Caco-2 (cell line): ENCODE measurements at places on chromosomes 11 and 22. TPM values are rescaled to one million over a fixed set of nuclear protein-coding genes. Genes with fewer than 3 reads are reported as not detected.

TMEM191C gene
- total RNA-seq: 7.5 and 8.5 TPM in 2 replicates

NAALAD2 gene
- 139 and 142 TPM in 2 replicates for total RNA-seq

DNA sequence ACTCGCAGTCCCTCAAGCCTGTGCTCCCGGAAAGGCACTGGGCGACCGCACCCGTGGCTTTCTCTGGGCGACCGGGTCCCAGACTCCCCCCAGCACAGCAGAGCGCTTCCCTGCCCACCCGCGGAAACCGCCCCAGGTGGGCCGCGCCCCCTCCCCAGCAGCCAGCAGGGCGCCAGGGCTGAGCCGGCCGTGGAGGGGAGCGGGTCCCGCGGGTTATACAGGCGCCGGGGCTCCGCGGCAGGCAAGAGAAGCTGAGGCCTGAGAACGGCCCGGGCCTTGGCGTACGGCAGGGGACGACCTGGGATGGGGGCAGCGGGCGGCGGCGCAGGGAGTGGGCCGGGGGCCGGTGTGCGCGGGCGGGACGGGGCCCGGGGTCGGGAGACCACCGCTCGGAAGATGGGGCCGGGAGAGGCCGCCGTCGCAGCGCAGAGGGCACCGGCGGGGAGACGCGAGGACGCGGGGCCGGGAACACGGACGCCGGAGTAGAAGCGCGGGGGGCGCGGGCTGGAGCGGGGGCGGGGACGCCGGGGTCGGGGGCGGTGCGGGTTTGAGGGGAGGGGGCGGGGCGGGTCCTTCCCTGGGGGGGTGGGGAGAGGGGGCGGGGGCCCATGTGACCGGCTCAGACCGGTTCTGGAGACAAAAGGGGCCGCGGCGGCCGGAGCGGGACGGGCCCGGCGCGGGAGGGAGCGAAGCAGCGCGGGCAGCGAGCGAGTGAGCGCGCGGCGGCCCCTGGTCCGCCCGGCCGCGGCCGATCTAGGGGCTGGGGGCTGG, at the start of gene MDK:
Gene MDK (plus strand): TSS at position 622 of the 771 bp plus-strand sequence. CDS start 389 bp downstream, outside the sequence.
- DNase-seq: peak; percentile 79

GRCh38 chr11:73340164-73340563, 32.1 kb downstream of the ARHGEF17 start:
- no peak for DNase-seq

DNA sequence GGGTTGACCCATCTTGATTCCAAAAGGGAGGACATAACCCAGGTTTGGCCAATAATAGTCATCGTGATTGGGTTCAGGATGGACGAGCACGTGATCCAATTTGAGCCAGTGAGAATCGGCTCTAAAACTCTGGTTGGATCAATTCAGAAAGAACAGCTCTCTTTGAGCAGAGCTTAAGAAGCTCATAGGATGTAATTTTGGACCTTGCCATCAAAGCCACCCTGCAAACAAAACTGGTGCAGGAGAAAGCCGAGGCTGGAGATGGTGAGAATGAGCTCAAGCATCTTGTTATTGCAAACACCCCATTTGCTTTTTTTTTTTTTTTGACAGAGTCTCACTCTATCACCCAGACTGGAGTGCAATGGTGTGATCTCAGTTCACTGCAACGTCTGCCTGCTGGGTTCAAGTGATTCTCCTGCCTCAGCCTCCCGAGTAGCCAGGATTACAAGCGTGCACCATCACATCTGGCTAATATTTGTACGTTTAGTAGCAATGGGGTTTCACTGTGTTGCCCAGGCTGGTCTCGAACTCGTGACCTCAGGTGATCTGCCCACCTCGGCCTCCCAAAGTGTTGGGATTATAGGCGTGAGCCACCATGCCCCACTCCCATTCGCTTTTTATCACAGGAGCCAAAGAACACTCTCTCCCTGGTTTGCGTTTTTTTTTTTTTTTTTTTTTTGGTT, 13.8 kb upstream of the MIAT start:
- DNase-seq: no peak

DNA sequence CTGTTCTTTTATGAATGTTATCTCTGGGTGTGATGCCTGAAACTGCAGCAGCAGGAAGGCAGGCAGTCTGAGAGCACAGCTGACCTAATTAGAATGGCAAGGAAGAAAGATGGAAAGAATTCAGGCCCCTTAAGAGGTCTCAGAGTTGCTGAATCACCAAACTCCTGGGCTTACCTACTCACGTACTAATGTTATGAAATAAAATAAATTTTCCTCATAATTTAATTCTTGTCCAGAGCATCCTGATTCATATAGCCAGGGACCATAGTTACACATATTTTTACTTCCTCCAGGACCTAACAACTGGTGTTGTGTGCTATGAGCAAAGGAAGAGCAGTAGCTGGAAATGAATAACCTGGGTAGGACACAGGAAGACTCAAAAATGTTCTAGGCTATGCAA, 41.9 kb downstream of the SNX19 start:
- no peak for DNase-seq

DNA sequence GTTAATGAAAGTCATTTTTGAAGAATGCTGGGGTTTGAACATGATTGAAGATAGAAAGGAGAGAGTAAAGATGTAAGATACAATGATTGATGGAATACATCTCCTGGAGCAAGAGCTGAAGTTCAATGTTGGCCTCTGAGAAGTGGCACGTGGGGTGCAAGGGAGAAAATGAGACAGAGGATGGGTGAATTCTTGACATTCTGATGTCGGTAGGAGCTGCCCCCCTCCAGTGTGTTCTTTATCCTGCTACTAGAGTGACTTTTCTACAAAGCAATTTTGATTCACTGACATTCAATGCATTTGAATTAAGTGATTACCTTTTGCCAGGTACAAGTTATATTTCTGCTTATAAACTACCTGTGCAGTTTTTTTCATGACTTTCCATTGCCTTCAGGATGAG, 159.0 kb upstream of the MTMR2 start:
- DNase-seq: no peak

MUC5AC gene
- total RNA-seq: 0.25 and 0.28 TPM in 2 replicates

DNA sequence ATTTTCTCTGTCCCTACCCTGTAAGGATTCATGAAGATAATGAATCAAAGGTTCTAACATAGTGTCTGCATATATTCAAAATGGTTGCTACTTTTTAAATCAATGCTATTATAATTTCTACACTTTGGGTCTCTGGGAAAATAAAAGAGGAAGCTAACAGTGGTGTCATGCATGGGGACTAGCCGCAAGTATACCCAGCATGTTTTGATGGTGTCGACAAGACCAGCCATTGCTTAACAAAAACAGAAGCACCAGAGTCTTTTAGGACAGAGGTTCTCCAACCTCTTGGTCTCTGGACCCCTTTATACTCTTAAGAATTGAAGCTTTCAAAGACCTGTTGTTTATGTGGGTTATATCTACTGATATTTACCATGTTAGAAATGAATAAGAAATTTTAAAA, 37.8 kb downstream of the RNF141 start:
- no peak for DNase-seq

IGF2 gene
- total RNA-seq: 1,375 and 1,397 TPM in 2 replicates

SYT7 gene
- total RNA-seq: 32.8 and 33.5 TPM in 2 replicates

DNA sequence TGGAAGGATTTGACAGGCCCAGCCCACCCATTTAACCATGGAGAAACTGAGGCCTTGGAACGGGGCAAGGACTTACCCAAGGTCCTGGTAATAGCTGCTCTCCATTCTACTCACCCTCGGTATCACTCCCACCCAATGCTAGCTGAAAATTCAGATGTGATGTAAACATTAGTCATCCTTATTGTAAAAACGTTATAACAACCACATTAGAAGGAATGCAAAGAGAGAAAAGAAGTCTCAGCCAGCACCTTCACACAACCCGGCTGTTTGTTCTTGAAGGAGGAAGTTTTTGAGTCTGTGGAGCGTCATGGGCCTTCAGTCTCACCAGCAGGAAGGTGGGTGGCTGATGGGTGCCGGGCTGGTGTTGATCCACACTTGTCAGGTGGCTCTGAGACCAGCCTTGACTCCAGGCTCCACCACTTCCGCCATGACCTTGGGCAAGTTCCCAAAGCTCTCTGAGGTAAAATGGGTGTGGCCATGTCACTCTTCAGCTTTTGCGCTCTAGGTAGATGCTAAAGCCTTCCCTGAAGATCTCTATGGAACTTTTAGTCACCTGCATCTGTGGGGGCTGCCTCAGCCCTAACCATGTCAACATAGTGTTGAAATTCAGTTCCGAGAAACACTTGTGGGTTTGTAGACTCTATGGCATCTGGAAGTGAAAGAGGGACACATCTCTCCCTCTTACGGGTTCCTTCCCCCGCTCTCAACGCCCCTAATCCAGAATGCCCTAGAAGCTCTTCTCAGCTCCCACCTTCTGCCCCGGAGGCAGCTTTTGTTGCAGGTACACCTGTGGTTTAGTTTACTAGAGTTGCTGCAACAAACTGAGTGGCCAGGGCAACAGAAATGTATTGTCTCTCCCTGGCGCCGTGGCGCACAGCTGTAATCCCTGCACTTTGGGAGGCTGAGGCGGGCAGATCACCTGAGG, 14.8 kb downstream of the CD6 start:
- no peak for DNase-seq

DNA sequence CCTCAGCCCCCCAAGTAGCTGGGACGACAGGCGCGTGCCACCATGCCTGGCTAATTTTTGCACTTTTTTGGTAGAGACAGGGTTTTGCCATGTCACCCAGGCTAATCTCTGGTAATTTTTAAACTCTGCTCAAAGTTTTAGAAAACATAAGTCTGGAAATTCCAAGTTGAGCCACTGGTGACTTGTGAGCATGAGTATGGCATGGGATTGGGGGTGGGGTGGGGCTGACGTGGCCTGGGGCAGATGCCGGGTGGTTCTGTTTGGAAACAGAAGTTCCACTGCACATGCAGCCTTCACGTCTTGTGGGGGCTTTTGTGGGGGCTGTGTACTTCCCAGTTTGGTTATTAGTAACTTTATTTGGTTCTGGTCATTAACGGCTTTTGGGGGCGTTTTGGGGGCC, 67.3 kb downstream of the PTPRJ start:
- DNase-seq: no peak

DNA sequence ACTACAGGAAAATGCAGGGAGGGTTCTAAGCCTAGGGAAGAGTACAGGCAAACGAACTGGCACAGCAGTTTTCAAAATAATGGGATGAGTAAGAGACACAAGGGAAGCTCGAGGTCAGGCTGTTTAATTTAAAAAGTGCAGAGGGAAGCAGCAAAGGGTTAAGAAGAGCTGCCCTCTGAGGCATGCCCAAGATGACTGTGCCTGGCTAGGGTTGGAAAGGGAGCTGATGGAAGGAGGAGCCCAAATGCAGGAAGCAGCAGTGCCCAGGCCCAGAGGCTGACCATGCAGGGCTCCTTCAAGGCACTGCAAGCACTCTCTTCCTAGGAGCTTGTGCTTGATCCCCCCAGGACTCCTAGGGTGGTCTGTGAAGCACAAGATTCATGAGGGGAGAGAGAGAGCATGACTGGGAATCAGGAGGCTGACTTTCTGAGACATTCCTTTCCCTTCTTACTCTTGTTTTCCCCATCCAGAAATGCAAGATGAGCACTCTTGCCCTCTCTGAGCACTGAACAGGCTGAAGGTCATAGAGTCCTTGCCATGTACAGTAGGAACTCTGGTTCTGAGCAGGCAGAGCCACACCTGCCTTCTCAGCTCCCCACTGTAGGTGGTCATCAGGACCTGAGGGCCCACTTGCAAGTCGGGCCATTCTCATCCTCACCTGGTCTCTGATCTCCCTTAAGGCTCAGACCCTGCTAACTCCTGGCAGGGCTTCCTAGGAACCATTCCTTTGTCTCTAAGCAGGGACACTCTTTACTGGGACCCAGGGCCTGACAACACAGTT, 46.7 kb upstream of the DRD2 start:
- DNase-seq: no peak

GAS2 gene
- total RNA-seq: 9.4 and 11.1 TPM in 2 replicates

ABCG4 gene
- 0.18 TPM in 1 of 2 replicates, not detected in the other for total RNA-seq

DNA sequence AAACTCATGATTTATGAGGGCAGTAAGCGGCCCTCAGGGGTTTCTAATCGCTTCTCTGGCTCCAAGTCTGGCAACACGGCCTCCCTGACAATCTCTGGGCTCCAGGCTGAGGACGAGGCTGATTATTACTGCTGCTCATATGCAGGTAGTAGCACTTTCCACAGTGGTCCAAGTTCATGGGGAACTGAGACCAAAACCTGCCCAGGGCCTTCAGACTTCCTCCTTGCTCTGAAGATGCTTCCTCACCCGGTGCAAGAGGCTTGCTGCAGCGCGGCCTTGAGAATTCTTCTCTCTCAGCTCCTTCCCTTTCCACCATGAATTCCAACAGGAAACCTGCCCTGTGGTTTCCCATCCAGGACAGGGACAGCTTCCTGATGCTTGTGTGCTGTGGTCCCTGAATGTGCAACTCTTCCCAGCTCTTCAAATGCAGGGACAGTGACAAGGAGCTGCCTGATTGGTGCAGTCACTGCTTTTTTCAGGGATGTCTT, 53.9 kb downstream of the GGTLC2 start:
- DNase-seq: no peak

- DNase-seq: no peak
Measured at GRCh38 chr11:35655254-35655653, 7.3 kb upstream of the TRIM44 start.

- no peak for DNase-seq
Measured at GRCh38 chr11:10679644-10680043, 13.9 kb downstream of the IRAG1 start.

GRCh38 chr11:48001438-48002021, 21.2 kb downstream of the PTPRJ start:
- DNase-seq: no peak

GRCh38 chr22:26461188-26461810, 22.3 kb downstream of the HPS4 start:
- DNase-seq: peak; percentile 50

GP1BB gene
- total RNA-seq: 0.39 and 1.0 TPM in 2 replicates

GRCh38 chr11:3107608-3108182, 50.5 kb upstream of the CARS1 start:
- no peak for DNase-seq

DNA sequence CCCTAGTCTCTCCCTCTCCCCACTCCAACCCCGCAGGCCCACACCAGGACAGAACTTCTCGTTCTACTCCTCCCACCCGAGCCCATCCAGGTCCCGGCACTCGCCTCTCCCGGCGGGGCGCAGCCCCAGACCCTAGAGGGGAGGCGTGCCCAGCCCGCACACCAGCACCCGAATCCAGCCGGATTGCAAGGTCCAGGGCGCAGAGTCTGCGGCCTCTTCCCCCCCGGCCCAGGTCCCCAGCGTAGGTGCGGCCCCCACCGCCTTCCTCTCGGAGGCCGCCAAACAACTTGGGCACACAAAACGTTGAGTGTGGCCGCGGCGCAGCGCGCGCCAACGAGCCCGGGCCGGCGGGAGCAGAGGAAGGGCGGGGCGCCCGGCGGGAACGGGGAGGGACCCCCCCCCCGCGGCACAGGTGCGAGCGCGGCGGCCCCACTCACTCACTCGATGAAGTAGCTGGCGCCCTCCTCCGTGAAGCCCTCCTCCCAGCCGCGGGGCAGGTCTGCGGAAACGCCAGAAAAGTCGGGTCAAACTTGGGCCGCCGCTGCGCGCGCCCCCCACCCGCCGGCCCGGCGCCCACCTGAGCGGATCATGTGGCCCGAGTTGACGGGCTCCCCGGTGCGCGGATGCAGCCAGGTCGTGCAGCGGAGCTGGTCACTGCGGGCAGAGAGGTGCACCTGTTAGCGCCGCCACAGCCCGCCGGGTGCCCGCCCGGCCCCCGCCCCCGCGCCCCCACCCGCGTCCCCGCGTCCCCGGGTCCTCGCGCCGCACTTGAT, 480 bp downstream of the PLEKHA7 start:
- DNase-seq: peak; percentile 57

C11orf16 gene
- total RNA-seq: not detected in 2 replicates
